Esophagus mucosa (tissue), 1 donor: ENCODE measurements at places on chromosomes 3 and 15.

DNA sequence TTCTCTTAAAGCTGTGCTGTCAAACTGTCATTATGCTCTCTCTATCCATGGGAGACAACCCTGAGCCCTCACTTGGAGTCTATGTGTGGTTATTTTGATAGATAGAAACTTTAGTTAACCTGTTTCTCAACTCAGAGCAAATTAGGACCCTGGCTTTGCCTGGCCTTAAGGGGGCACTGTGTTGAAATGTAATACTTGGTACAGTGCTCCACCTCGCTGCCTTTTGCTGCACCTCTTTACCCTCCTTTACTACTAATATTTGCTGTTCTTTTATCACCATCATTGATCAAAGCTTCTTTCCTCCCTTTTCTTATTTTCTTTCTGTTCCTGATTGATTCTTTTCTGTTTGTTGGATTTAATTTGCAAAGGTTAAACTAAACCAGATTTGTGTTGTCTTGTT lies 34.3 kb downstream of the STT3B start:
- ATAC-seq: no peak

DNA sequence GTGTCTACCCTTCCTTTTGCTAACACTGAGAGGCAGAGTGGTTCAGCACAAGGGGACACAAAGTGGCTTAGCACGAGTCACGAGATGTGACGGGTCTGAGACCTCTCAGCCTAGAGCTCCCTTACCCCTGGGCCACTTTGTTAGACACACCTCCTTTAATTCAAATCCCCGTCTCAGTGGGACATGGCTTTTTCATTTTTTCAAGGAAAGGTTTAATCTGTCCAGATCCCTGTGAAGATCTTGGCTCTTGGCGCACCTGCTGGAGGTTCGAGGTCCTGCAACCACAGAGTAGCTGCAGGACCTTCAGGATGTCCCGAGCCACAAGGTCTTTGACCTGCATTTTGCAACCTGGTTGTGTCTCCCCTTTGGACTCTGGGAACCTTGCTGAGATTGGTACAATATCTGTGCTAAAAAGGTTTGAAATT lies 52.0 kb downstream of the LPP start:
- no peak for ATAC-seq

GRCh38 chr15:80502782-80503181 lies 98.6 kb downstream of the ARNT2 start:
- no peak for ATAC-seq

- ATAC-seq: no peak
Measured at GRCh38 chr3:70754314-70754713, 441.9 kb upstream of the MDFIC2 start.

- no peak for ATAC-seq
Measured at GRCh38 chr3:73080216-73080966, 18.9 kb downstream of the EBLN2 start.

GRCh38 chr15:88049506-88049905 lies 207.0 kb downstream of the NTRK3 start:
- ATAC-seq: no peak

GRCh38 chr15:37397266-37398022 lies 297.1 kb upstream of the MEIS2 start:
- no peak for ATAC-seq
